ENCODE measurements at places on chromosomes 7 and 10. TPM values are rescaled to one million over a fixed set of nuclear protein-coding genes. Genes with fewer than 3 reads are reported as not detected.
A peak's percentile ranks its signal among the peaks of the same experiment; 100 is the strongest.

DNA sequence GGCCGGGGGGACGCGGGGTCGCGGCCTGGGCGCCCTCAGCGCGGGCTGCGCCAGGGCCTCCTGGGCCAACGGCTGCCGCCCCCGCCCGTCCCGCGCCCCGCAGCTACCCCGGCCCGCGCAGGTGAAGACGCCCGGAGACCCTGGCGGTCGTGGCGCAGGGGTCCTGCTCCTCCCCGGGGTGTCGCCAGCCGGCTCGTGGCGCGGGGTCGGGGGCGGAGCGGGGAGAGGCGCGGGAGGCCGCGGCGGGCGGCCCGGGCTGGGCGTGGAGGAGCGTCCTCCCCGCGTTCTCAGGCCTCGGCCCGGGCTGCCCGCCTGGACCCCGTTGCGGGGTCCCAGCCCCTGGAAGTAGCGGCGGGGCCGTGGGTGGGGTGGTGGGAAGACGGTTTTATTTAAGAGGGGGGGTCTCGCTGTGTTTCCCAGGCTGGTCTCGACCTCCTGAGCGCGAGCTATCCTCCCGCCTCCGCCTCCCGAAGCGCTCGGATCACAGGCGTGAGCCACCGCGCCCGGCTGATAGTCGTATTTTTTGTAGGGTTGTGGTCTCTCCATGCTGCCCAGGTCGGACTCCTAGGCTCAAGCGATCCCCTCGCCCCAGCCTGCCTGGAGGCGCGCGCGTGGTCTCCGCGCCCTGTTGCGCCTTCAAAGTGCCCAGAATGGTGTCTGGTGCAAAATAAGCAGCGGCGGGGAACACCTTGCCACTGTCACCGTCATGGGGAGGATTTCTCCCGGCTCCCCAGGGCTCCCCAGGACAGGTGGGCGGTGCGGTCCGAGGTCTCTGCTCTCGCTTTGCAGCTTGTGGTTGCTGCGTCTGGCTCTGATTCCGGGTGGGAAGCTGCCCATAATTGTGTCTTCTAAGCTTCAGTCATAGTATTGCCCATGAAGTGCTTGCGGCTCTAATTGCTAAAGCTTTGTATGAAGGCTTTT, 15.3 kb upstream of the SUN1 start:
- peak; percentile 39 for DNase-seq

GRCh38 chr7:78530351-78530750, 731.8 kb downstream of the PHTF2 start:
- DNase-seq = no peak

The C10orf67 gene
- not detected for total RNA-seq

The SPAG6 gene
- total RNA-seq = 0.57 TPM

The ANK3 gene
- 43.5 TPM for total RNA-seq

DNA sequence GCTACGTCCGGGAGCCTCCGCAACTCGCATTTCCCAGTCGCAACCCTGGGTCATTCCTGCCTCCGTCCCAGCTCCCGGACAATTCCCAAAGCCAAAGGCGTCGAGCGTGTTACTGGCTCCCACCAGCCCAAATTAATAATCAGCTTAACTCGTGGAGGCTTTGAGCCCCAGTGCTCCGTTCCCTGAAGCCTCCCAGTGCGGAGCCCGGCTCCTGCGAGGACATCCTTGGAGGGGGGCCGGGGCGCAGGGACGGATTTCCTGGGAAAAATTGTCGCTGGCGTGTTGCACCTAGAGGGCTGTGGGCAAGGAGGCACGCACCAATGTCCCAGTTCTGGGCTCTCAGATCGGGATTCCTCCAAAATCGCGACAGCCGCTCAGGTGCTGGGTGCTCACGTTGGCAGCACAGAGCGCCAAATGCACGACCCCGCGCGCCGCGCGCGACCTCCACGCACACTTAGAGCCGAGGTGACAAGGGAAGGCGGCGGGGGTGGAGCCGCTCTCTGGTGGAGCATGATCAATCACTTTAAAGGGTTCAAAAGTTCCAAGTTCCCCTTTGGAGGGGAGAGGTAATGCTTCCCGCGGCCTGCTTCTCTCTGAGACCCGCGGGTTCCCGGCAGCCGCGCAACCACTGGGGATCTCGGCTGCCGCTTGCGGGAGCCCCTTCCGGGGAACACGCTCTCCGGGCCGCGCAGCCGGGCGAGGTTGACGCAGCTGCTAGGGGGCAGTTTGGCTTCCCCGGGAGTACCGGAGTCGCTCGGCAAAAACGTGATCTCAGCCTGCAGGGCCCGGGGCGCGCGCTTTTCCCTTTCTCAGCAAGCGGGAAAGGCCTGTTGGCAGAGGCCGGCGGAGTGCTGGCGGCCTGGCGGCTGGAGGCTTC, 25.5 kb downstream of the SKIDA1 start:
- DNase-seq = no peak

- no peak for DNase-seq
These were observed 3.0 kb downstream of the AFAP1L2 start for GRCh38 chr10:114401195-114401791.

DNA sequence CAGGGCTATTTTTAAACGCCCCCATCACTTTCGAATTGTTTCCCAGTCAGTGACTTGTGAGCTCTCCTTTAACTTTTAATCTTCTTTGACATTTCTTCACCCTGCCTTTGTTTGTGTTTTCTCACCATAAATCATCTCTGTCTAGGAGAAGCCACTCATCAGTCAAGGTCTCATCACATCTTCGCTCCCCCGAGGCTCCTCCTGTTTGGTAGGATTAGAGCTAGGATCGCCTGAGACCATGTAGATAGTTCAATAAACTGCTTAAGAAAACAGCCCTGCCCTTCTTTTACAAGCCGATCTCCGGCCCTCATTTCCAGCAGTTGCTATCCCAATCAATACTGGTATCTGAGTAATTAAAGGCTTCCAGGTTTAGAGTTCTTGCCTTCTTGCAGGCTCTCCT, 472.8 kb upstream of the ADARB2 start:
- DNase-seq = no peak

The ACTL6B gene
- not detected for total RNA-seq

DNA sequence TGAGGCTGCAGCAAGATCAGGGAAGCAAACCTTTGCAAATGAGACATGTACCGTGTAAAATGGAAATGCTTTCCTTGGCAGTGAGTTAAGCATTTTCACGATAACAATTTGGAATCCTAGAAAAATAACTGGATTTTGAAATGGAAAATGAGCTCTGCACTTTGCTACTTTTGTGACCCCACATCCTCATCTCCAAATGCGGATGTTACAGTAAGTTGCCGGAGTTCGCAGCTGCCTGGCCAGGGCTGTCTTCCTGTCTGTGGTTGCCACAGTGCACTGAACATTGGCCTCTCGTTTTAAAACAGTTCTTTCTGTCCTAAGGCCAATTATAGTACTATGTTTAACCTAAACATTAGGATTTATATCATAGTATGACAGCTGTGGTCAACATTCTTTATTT, 136.2 kb upstream of the FZD8 start:
- no peak for DNase-seq

DNA sequence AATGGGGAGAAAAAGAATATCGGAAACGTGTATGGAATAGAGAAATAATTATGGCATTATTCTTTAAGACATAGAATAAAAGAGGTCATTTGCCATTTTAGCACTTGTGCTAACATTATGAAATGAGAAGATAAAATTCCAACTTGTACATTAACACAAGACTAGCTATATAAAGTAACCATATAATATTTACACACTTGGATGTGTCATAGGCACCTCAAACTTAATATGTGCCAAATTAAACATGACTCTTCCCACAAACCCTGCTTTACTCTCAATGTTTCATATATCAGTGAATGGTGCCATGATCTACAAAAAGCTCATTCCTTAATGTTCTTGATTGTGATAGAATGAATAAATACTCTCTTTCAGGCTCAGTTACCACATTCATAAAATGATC, 4.1 kb upstream of the MINDY3 start:
- DNase-seq = no peak

DNA sequence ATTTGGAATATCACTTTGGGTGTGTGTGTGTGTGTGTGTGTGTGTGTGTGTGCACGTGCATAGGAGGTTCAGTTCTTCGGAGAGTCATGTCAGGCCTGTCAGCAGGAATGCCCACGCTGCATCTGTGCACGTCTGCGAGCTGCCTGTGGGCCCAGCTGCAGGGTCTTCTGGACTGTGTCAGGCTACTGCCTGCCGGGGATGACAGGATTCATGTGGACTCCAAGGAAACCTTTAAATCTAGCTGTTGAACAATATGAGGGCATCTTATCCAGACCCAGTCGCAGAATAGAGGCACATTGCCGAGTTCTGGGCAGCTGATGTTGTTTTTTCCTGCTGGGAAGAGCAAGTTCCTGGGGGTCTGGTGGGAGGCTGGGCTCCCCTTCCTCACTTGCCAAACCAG, 19.0 kb downstream of the AQP1 start:
- no peak for DNase-seq

DNA sequence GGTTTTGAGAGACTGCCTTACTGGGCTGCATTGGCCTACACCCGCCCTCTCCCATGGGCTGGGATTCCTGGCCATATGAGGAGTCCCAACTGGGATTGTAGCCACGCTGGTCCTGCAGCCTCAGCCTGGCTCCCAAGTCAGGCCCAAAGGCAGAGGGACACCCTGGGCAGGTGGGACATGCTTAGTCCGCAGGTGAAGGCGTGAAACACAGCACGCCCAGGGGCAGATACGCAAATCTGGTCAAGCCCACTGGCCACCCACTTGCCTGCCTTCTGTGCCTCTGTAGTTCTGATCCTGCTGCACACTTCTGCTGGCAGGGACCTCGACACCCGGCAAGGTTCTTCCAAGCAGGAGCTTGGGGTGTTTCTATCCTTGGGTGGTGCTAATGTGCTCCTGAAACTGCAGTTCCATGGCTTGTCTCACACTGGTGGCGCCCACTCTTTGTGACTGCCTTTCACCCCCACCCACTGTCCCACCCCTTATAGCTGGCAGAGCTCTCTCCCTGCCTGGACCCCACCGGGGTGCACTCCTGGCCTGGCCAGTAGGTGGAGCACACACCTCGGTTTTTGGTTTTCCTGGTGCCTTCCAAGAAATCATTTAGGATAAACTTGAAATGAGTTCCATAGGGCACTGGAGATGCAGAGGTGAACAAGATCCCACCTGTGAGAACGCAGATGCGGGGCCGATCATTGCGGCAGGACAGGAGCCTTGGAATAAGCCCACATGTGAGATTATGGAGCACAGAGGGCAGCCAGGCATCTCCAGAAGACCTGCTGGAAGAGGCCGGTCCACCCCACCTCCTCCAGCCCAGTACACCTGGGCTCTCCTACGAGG, 47.9 kb downstream of the MKI67 start:
- peak; percentile 39 for DNase-seq

The PON1 gene
- not detected for total RNA-seq

- no peak for DNase-seq
These were observed 42.7 kb upstream of the MNX1 start for GRCh38 chr7:157053118-157053517.

GRCh38 chr10:6669269-6669859, 89.3 kb upstream of the PRKCQ start:
- peak; percentile 51 for DNase-seq

DNA sequence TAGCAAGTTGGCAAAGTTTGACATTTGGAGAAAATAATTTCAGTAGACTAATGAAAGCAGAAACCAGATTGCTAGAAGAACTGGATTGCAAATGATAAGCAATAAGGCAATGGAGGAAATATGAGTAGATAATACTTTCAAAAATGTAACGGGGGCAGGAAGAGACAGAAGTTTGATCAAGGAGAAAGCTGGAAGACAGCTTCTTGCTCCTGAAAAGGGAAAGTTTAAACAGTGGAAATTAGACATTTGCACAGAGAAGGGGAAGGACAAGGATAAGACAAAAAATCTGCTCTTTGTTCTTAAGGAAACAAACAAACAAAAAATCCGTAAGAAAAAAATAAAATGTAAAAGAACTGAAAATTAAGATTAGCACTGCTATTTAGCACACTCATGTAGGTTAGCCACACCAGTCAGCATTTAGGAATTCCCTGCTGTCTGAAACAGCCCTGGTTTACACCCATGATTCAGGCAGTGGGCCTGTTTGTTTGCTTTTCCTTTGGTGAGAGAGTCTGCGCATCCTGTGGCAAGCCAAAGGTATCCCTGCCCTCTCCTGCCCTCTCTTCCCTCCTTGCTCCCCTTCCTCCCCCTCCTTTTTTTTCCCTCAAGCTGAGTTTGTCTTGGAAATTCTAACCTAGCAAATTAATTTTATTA, 104.3 kb upstream of the CAV2 start:
- DNase-seq = no peak

DNA sequence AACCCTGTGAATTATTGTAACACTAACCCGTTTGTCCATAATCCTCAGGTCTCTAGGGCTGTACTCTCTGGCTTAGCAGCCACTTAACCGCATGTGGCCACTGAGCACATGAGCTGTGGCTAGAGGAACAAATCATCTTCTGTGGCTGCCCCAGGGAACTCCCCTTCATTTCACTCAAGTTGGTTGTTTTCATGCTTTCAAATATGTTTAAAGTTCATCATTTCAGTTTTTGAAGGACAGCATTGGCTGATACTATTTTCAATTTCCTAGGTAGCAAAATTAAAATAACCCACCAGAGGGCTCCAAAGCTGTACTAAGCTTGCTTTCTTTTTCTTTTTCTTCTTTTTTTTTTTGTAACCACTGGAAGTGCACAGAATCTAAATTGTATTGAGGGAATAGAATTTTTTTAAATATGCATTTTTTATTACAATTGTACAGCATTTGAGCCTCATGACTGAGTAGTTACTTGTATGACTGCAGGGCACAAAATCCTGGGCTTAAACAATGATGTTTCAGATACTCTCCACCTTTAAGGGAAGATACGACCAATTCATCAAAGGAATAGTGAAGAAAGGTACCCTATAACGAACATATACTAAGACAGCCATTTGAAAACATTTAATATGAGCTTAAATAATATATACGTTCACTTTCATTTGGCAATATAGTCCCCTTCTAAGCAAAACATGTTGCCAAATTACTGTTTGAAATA, 38.6 kb downstream of the MRC1 start:
- no peak for DNase-seq

- DNase-seq = no peak
These were observed 83.9 kb downstream of the BAMBI start for GRCh38 chr10:28761084-28761846.

The NEUROD6 gene
- not detected for total RNA-seq

The HKDC1 gene
- 10.9 TPM for total RNA-seq

- DNase-seq = no peak
These were observed 49.8 kb downstream of the PODXL start for GRCh38 chr7:131506597-131506996.

- no peak for DNase-seq
These were observed 122.9 kb upstream of the FRMD4A start for GRCh38 chr10:14453593-14453992.

DNA sequence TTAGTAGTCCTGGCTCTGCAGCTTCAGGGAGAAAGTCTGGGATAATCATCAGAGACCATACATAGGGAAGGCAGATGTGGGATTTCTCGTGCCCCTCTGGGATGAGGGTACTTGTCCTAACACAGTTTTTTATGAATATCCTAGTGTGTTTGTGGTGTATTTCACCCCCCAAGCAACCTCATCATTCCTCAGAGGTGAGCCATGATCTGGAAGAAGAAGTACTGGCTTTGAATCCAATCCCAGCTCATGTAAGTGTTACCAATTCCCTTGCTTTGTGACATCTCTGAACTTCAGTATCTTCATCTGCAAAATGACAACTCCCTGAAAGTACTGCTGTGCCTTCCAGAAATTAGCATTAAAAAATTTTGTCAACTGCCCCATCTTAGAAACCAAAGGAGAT, 347.5 kb upstream of the ZMIZ1 start:
- DNase-seq = no peak

The GPR141 gene
- not detected for total RNA-seq

All from activated CD4-positive, alpha-beta T cell treated with anti-CD3 and anti-CD28 coated beads, Interleukin-2, amount 10 ng/mL, durations not matched to agents 7 days and 5 days (primary cell).